ENCODE measurements at places on chromosomes 2 and 18. TPM values are rescaled to one million over a fixed set of nuclear protein-coding genes. Genes with fewer than 3 reads are reported as not detected.

The ANKRD30B gene
- total RNA-seq = not detected

The OST4 gene
- total RNA-seq = 428 TPM

The MROH2A gene
- not detected for total RNA-seq

The DSC3 gene
- under 0.01 TPM for total RNA-seq

The TRIM54 gene
- total RNA-seq = not detected

The VWA3B gene
- not detected for total RNA-seq

- DNase-seq = peak; percentile 78
These were observed 593 bp downstream of the ZNF514 start for GRCh38 chr2:95158891-95159619.

DNA sequence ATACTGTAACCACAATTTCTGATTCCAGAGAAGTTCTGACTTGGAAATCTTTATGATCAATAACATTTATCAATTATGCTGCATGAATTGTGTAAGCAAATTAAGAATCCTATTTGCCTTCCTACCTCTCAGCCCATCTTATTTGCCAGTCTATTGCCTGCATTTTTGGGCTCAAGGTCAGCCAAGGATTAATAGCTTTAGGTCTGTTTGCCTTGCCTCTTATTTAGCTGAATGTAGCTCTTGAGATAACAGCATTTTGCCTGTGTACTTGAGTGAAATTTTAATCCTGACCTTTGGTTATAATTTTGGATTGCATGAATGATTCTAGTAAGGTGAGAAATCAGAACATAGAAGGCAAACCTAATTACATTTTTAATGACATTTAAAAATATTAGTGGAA, 51.2 kb downstream of the MYO3B start:
- DNase-seq = no peak

DNA sequence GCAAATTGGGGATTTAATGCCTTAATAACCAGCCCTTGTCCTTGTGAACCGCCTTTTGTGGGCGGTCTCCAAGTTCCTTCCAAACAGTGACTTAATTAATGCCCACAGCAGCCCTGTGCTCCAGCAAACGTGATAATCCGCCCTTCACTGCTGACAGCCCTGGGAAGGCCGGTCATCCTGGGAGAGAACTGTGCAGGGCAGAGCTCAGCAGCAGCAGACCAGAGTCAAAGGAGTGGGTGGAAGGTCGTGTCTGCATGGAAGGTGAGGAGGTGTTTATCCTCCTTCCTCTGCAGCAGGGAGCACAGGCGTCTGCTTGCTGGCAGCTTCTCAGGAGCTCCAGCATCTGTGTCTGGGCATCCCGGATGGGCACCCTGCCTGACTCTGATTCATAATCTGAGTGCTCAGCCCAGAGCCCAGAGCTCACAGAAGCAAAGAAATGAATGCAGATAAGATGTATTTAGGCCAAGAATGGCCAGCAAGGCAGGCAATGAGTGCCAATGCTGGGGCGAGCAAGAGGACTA, 270.0 kb upstream of the PXDN start:
- DNase-seq = no peak

DNA sequence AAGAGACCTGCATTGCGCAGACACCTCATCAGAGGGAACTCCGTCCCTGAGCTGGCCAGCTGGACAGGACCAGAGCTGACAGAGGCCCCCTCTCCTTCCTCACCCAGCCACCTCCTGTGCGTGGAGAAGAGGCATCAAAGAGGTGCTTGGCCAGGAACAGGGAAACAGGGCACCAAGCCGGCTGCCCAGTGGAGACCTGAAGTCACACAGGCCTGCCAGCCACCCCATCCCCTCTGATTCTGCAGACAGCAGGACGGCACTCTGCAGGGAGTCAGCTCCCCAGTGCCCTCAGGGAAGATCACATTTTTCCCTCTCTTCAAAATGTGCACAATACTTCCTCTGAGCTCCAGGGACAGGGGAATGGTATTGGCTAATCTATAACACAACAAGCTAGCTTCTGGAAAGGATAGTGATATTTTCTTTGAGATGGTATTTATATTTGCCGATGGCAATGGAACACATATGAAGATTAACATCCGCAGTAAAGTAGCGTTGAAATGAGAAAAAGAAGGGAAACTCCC, 30.5 kb downstream of the SLC1A4 start:
- no peak for DNase-seq

- DNase-seq = no peak
These were observed 51.3 kb downstream of the ACSL3 start for GRCh38 chr2:222912117-222912516.

DNA sequence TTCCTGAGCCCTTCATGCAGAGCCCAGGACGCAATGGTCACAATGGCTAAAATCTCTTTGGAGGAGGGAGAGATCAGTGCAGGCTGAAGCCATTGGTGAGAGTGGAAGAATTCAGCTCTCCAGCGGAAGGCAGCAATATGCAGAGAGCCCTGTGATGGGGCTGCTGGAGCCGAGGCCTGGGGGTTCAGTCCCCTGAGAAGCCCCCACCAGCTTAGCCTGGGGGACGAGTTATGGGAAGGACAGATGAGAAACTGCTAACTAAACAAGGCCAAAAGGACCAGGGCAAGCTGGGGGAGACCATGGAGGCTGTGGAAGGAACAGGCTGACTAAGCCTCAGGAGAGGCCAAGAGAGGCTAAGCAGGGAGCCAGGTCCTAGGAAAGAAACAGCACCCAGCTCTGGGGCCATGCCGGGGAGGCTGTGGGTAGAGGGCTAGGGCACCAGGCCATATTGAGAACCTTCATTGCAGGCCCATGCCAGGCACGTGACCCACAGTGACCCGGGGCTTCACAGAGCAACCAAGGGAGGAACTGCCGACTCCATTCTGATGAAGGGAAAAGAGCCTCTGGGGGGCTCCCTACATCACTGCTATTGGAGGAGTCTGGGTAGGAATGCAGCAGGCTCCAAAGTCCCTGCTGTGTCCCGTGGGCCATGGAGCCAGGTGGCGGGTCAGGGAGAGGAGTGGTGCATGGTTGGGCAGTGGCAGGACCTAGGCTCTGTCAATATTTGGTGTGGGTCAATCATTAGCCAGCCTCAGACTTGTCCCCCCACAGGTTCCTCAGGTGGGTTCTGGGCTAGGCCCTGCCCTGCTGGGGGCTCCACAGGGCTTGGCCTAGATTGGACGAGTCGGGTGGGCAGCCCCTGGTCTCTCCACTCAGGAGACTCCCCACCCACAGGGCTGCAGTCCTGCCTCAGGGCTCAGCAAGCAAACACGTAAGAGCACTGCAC, 19.8 kb downstream of the PROC start:
- no peak for DNase-seq

- no peak for DNase-seq
These were observed 76.9 kb upstream of the PMAIP1 start for GRCh38 chr18:59822612-59823550.

DNA sequence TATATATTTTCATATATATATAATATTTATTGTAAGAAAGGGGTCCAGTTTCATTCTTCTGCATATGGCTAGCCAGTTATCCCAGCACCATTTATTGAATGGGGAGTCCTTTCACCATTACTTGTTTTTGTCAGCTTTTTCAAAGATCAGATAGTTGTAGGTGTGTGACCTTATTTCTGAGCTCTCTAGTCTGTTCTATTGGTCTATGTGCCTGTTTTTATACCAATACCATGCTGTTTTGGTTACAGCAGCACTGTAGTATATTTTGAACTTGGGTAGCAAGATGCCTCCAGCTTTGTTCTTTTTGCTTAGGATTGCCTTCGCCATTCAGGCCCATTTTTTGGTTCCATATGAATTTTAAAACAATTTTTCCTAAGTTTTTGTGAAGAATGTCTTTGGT, 320.1 kb downstream of the CDH2 start:
- no peak for DNase-seq

All from sigmoid colon (tissue), 7 donors.